ENCODE measurements at places on chromosomes 6 and 20.
A peak's percentile ranks its signal among the peaks of the same experiment; 100 is the strongest.

DNA sequence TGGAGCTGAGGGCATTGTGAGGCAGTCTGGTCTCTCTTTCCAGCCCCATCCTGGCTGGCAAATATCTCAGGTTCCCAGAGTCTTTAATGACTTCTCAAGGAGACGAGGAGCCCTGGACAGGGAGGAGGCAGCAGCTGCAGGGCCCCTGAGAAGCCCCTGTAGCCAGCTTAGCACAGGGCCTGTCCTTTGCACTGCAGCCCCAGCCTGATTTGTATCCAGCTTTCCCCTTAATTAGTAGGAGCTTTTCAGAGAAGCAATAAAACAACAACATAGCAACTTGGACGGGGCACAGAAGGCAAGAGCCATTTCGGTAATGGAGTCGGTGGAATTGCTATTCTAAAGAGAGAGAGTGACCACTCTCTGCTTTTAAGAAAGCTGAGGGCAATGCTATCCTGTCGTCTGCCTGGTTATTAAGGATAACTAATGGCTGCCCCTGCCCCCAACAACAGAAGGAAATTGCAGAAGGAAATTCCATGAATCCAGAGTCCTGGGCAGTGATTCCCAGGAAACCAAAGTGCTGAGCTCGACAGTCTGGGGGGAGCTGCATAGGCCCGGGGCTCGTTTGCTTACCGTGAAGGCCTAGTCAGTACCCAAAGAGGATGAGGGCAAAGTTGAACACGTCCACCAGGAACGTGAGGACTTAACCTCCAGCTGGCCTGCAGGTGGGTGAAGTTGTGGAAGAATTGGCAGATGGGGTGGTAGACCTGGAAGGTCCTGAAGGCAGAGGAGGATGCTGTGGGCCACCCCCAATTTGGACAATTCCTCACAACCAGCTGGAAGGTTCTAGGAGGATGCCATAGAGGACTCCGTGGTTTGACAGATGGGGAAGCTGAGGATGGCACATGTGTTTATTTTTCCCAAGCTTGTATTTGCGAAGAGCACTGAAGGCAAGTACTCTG lies 50.3 kb downstream of the NPEPL1 start:
- DNase-seq: no peak

DNA sequence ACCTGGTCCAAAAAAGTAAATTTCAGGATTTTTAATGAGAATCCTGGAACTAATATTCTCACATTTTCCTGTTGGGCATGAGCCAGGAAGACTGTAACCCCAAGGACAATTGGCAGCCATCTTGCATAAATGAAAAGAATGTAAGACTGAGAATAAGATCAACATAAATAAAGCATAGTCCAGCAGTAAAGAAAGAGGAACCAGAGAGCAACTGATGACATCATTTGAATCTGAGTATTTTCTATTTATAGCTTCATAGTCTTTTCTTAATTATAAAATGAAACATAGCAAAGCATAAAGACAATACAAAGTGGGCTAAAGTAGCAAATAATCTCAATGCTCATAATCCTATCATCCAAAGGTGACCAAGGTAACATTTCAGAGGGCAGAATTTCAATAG lies 26.6 kb upstream of the FBXL4 start:
- DNase-seq: no peak

- DNase-seq: no peak
Measured at GRCh38 chr6:74199215-74199915, 503.4 kb downstream of the CD109 start.

GRCh38 chr6:100283285-100283684 lies 181.4 kb downstream of the SIM1 start:
- no peak for DNase-seq

- DNase-seq: peak; percentile 54
Measured at GRCh38 chr20:25277051-25277801, 29.3 kb downstream of the PYGB start.

- DNase-seq: peak; percentile 79
Measured at GRCh38 chr6:56843476-56844349, 111.2 kb upstream of the BEND6 start.

DNA sequence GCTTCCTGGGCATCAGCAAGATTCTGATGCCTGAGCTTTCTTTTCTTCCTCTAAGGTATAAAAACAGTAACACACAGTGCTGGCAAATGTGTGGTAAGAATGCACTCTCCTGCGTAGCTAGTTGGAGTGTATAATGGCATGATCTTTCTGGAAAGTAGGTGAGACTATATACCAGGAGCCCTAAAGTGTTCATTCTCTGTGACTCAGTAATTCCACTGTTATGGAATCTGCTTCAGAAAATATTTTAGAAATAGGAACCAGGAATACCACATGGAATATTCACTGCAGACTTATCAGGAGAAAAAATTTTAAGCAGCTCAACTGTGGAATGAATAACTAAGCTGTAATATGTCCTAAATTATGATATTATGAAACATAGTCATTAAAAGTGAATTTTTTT lies 16.9 kb upstream of the CSE1L start:
- no peak for DNase-seq

DNA sequence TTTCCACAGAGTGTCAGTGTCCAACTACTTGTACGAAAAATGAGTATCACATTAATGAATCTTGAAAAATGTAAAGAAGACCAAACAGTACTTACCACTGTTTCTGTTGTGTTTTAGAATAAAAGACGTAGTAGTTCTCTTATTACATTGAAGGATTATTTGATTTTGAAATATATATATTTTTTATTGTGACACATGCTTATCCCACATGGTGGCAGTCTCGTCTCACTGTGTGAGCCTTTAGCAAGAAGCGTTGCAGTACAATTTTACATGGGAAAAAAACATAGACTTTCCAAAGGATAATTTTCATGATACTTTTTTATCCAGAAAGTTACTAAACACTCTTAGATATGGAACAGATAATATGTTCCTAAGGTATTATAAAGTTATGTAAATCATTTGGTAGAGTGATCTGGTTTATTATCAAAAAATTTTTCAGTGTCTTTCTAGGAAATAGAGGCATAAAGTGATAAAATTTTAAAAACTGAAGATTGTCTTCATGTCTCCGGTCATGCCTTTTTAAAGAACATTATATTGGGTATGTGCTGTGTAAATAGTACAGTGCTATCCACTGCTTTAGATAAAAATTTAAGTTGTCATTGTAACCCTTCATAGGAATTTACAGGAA lies 117.5 kb upstream of the SAMD5 start:
- DNase-seq: no peak

GRCh38 chr6:142241061-142241460 lies 60.7 kb upstream of the ADGRG6 start:
- no peak for DNase-seq

DNA sequence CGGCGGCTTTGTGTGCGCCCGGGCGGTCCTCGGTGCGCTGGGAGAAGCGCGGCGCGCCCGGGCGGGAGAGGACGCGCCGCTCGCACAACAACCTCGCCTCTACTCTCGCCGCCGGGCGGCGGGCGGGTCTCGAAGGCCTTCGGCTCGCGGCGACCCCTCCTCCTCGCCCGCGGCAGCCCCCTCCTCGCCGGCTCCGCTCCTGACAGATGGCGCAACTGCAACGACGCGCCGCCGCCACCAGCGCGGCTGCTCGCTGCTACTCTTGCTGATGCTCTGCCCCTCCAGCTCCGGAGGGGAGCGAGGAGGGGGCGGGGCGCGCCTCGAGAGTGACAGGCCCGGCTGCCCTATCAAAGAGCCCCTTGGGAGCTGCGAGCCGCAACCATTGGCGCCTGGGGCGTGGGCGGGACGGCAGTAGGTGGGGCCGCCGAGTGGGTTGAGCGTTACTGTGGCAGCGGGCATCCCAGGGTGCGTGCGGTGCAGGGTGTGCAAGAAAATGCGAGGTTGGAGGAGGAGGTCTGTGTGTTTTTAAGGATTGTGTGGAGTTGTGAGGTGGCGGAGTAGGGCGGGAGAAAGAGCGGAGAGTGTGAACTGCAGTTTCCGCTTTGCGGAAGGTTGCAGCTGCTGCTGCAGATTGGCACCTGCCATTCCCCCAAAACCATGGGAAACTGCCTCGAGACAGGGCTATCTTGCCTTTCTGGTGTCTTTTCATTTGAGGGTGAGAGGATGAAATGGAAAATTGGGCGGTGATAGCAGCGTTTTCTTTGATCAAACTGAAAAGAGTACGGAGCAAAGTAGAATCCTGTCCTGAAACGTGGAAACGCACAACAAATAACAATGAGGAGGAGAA lies at the start of gene FYN:
Gene FYN, minus strand, starts transcription at position 275 of the 847 bp plus-strand sequence. CDS start 153,401 bp downstream, outside the sequence.
- peak; percentile 99 for DNase-seq

DNA sequence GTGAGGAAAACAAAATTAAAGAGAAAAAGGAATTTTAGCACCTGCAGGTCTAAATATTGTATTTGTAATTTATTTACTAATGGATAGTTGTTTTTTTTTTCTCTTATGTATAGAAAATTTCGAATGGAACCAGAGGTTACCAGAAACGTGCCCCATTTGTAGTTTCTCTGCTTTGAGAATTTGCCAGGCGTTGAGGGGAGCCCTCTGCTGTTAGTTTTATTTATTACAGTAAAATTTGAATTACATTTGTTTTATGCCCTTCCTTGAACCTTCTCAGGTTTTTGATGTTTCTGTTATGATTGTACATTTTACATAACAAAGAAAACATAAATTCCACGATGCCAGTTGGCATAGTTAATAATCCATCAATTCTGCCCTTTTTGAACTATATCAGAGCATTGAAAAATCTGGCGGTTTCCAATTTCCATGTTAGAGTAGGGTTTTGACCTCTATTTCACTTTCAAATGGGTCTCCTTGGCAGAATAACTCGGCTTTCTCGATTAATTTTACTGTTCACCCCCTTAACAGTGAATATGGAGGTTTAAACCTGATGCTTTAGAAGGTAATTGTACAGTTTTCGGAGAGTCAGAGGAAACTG lies 35.1 kb upstream of the RFPL4B start:
- DNase-seq: no peak

DNA sequence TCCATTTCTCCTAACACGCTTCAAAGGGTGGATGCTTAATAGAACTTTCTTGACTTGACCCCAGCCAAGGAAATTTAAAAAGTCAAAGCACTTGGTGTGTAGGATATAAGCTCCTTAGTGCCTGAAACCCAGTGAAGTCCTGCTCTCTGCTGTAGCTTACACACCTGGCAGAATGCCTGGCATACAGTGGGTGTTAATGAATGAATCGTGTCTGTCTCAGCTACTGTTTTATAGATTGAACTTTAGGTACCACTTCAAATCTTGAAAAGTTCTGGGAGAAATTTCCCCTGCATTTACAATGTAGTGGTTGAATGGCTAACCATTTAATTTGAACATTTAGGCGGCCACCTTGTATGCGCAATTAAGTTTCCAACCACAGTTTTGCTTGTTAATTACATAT lies 70.5 kb upstream of the ZNF217 start:
- no peak for DNase-seq

DNA sequence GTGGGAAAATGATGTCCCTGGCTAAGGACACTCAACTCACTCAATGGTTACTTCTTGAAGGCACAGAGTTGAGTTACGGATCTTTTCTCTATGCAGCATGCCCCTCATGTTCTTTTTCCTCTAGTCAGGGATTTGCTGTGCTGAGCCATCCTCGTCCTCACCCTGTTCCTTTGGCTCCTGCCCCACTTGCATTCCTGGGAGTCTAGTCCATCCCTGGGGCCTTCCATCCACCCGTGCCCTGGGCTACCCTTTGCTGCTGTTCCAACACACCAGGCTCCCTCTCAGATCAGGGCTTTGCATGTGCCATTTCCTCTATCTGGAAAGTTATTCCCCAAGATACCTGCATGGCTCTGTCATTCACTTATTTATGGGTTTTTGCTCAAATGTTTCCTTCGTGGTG lies 13.3 kb upstream of the KCNG1 start:
- no peak for DNase-seq

- no peak for DNase-seq
Measured at GRCh38 chr6:15389765-15390723, 144.2 kb downstream of the JARID2 start.

All from left ventricle myocardium inferior (tissue), 1 donor.